GM12864 (cell line): ENCODE measurements at places on chromosomes 4 and X.
A peak's percentile ranks its signal among the peaks of the same experiment; 100 is the strongest.

- DNase-seq, result no peak
Measured at GRCh38 chr4:121764702-121765367, at the start of gene SMIM43. Gene SMIM43 (minus strand): TSS chr4:121765164. CDS start chr4:121765105, 59 bp downstream.

DNA sequence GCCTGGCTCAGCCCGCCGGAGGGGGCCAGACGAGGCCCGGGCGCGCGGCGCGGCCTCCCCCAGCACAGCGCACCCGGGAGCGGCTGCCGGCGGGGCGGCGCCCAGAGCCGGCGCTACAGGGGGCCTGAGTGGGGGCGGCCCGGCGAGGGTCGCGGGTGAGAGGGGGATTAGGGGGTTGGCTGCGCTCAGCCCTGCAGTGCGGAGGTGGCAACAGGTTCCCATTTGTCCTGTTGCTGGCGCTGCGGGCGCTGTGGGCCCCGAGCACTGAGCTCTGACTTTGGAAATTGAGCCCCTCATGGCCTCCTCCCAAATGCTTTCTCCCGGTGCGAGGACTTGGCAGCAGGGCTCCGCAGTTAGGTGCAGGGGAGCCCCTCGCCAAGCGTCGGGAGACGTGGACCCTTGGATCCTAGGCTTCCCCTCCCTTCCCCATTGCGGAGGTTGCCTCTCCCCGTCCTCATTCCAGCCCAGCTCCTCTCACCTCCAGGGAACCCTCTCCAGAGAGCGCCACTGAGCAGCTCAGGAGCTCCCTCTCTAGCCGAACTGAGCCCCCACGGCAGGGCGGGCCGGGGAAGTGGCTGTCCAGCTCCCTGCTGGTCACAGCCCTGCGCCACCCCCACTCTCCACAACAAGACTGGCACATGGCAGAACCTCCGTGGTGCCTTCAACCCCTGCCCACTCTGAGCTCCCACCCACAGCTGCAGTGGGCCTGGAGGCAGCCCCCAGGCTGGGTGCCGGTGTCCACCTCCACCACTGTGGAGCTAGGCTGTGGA is 2.5 kb upstream of the DUSP9 start:
- no peak for DNase-seq

- DNase-seq, result no peak
Measured at GRCh38 chrX:18647621-18648020, 24.3 kb downstream of the RS1 start.

GRCh38 chrX:153352858-153353257 is 18.9 kb downstream of the ZNF275 start:
- DNase-seq, result no peak

DNA sequence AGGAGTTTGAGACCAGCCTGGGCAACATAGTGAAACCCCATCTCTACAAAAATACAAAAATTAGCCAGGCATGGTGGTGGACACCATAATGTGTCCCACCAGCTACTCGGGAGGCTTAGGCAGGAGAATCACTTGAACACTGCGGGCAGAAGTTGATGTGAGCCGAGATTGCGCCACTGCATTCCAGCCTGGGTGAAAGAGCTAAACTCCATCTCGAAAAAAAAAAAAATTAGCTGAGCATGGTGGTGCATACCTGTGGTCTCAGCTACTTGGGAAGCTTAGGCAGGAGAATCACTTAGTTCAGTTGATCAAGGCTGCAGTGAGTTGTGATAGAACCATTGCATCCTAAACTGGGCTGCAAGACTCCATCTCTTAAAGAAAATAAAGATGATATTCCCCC is 91.2 kb downstream of the PLS3 start:
- DNase-seq, result no peak

- DNase-seq, result no peak
Measured at GRCh38 chr4:36485885-36486284, 204.5 kb downstream of the DTHD1 start.

DNA sequence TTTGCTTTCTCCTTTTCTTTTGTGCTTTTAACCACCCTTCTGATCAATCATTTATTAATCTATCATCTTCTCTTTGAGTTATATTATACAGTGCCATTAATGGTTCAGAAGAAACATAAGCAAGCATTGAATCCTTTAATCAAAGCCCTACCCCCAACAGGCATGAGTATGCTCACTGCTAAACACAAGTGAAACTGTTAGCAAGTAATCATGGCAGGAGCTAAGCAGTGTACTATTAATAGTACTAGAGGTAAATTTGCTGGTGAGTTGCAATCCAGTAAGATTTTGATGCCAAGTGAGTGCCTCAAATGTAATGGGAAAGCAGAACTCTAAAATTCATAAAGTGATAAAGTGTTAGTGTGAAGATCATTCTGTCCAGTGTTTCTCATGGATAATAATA is 57.2 kb downstream of the FNIP2 start:
- DNase-seq, result no peak

- no peak for DNase-seq
Measured at GRCh38 chrX:114709406-114709805, 125.5 kb downstream of the HTR2C start.

DNA sequence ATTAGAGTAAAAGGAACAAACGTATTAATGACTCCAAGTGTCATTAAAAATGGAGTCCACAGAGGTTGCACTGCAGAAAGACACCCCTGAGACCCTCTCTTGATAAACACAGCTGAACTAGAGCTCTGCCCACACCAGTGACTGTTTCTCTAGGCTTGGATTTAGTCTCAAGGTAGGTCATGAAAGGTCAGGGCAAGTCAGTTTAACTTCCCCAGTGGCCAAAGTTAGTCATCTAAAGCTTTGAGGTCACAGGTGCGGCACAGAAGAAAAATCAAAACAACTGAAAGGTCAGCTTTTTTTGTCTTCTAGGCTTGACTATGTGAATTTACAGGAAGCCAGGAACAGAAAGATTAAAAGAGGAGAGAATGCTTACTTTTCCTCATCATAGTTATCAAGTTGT is 749.6 kb downstream of the RAB28 start:
- DNase-seq, result no peak

GRCh38 chrX:40085102-40085551 is 12.6 kb downstream of the BCOR start:
- no peak for DNase-seq

GRCh38 chrX:12903646-12904045 is 2.8 kb upstream of the TLR8 start:
- no peak for DNase-seq

DNA sequence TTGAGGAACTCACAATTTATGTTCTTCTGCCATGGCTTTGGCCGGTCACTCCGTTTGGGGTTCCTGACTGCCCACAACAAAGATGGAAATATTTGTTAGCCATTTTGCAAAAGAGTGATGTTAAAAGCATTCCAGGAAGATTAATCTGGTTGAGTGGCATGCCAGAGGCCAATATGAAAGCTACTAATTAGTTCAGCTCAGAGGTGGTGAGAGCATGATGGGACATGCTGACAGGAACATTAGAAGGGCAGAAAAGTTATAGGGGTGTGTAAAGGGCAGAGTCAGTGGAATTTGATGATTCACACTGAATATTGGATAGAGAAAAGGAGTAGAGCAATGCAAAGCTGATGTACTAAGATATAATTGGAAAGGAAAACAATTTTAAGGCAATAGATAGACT is 94.4 kb downstream of the TLL1 start:
- no peak for DNase-seq

DNA sequence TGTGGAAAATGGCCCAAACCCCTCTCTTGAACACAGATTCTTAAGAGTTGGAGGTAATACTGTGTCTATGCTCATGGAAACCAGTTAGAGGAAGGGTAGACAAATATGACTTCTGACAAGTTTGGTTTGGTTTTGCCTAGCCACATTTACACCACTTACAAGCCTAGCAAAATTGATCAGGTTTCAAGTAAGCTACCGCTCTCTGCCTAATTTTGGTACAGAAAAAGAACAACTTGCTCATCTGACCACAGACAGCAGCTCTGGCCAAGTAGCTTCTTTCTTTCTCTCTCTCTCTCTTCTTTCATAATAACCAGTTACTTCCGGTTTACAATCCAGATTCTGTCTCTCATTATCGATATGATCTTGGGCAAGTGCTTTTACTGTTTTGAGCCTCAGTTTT is 260.0 kb downstream of the GLUD2 start:
- DNase-seq, result peak; percentile 57

GRCh38 chr4:158861281-158861680 is 92.5 kb downstream of the FNIP2 start:
- no peak for DNase-seq

DNA sequence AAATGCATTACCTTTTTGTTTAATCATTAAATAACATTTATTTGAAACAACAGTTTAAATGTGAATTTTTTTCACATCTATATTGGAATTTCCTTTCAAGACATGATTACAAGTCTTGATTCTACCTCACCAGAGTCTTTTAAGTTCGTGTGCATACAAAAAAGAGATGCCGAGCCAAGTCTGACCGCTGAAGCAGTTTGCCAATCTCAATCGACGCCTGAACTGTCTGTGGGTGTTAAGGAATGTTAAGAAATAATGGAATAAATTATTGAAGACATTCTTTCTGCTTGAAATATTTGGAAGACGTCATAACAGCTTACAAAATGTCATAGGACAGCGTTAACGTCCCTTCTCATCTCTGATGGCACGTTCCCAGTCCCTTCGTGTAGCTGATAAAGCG is 27.9 kb upstream of the TNIP3 start:
- DNase-seq, result no peak
